ENCODE measurements at places on chromosomes 12 and 14.

GRCh38 chr14:55120571-55121495, 8.2 kb upstream of the LGALS3 start:
- no peak for DNase-seq

GRCh38 chr12:33226671-33227070, 212.9 kb downstream of the SYT10 start:
- DNase-seq, result no peak

DNA sequence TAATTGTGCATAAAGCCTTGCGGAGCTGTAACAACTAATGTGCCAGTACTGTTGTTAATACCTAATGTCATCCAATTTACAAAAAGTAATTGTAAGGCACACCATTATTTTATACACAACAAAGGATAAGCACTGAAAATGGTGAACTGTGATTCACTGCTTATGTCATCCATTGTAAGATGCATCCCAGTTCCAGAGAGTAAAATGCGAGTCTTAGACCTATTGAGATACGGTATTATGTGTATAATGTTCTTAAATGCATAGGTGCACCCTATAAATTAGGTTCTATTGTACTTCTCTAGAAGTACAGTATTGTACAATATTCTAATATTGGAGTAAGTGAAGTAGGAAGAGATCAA, 406 bp downstream of the PARP2 start:
- no peak for DNase-seq

GRCh38 chr14:87617079-87617478, 375.9 kb downstream of the GALC start:
- DNase-seq, result no peak

GRCh38 chr12:109709401-109709991, 4.1 kb upstream of the FAM222A start:
- no peak for DNase-seq

DNA sequence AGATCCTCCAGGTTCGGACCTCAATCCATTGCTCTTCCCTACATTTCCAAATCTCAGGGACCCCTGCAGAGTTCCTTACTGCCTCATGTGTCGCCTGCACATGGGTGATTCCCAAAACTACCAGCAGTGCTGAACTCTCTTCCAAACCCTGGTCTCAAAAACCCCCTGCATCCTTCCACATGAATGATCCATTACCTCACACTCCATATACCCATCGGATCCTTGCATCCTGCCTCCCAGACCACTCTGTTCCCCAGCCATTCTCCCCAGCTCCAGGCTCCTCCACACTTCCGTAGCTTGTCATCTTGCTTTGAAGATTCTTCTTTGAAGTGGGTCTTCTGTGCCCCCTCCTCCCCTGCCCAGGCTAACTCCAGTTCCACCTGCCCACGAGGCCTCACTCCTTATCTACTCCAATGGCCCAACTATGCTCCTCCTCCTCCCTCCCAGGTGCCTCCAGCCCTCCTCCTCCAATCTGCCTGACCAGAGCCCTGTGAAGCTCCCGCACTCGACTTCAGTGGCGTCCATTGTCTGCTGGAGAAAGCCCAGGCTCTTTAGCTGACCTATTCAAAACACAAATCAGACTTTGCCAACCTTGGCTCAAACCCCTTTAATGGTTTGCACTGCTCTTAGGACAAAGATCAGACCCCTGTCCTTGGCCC, 13.8 kb downstream of the RAPGEF3 start:
- no peak for DNase-seq

DNA sequence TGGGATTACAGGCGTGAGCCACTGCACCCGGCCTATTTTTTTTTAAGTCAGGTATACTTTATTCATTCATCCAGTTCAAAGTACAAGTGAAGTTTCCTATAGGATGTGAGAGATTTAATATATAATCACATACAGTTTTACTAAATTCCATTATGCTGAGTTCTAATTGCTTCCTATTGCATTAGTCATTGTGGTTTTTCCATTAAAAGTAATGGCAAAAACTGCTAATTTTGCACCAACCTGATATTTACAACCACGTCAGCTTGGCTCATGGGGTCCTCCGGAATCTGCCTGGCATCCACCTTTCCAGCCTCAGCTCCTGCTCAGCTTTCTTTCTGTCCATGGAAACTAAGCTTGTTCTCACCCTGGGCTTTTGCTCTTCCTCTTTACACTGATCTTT, 67.0 kb upstream of the CSRP2 start:
- DNase-seq, result peak; percentile 19

DNA sequence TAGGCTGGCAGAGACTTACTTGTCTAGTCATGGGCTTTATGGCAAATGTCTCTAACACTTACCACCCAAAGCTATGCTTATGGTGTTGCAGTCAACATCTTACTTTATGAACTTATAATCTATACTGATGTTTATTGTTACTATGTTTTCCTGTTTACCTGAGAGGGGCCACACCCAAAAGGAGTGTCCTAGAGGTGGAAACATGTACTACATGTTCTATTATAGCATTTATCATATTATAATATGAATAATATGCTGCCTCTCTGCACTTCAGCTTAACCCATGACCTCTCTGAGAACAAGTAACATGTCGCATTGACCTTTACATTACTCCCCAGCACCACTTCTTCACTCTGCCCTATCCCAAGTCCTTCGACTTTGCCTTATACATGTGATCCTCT, 501.8 kb downstream of the ETNK1 start:
- no peak for DNase-seq

GRCh38 chr12:57741844-57742738, 2.7 kb upstream of the TSPAN31 start:
- DNase-seq, result no peak

- DNase-seq, result peak; percentile 86
Observed at GRCh38 chr12:109927622-109928021, 27.5 kb downstream of the TCHP start.

DNA sequence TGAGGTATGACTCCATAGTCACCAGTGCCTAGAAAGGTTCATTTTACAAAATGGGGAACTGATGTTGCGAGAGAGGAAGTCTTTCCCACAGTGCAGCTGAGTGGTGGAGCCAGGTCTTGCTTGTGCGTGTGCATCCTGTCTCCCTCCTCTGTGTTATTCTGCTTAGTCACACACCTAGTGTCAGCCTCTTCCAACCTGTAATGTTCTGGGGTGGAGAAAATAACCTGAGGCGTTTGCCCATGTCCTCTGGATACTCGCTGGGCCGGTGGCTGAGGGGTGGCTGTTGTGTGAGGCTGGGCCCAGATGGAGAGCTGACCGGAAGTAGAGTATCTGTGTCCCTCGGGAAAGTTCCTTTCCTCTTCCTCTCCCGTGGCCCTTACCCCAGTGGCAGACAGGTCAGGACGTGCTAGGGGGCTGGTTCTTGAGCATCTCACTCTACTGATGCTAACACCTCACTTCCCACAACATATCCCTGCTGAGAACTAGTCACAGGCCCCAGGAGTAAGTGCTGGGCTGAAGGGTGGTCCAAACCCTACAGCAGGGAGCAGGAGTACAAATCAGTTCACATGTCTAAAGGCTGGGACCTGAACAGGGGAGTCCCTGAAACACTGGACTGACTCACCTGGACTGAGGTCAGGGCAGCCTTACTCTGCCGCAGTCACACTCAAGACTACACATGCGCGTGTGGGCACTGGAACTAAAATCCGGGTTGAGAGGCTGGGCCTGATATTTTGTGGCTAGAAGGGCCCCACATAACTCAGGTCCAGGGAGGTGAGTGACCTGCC, 7.0 kb downstream of the MLF2 start:
- no peak for DNase-seq

- no peak for DNase-seq
Observed at GRCh38 chr14:32383364-32384009, 54.4 kb downstream of the AKAP6 start.

Measured in AG20443 (cell line).